Stimulated activated CD8-positive, alpha-beta memory T cell treated with anti-CD3 and anti-CD28 coated beads, Interleukin-7, amount 100 ng/mL, for 24 hours (primary cell): ENCODE measurements at places on chromosomes 16 and 17.

GRCh38 chr16:56879276-56879675, 14.3 kb downstream of the SLC12A3 start:
- DNase-seq = no peak

GRCh38 chr17:75894049-75894733, 2.6 kb downstream of the TRIM65 start:
- DNase-seq = no peak

GRCh38 chr16:13100970-13101369, 199.6 kb downstream of the SHISA9 start:
- no peak for DNase-seq

DNA sequence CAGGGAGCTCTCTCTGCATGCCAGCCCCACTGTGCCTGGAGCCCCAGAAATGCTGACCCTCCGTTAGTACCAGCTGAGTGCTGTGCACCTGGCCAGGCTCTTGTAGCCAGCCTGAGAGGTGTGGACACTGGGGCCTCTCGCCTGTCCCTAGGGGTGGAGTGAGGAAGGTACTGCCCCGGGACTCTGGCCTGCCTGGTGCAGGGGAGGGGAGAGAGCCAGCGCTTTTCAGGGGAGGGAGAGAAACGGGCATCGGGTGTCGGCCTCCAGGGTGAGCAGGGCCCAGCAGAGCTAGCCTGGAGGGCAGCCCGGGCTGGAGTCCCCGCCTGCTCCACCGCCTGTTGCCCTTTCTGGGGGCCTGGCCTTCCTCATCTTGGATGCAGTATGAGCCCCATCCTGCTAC, 13.1 kb downstream of the MAP2K3 start:
- DNase-seq = no peak

- no peak for DNase-seq
Observed at GRCh38 chr17:41505007-41505808, at the start of gene KRT13. Gene KRT13 (minus strand): TSS chr17:41505612. CDS start chr17:41505550, 62 bp downstream.

DNA sequence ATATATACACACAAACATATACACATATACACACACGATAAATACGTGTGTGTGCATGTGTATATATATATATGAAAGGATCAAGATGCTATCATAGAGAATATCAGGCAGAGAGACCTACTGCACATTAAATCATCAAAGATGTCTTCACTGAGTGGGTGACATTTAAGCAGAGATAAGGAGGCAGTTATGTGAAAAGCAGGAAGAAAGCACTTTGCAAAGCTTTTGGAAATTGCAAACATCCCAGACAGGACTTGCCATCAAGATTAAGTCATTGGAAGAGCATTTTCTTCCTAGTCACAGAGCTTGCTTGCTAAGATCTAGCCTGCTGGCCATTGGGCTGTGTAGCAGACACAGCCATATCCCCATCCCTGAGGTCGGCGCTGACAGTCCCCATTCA, 56.4 kb downstream of the VAT1L start:
- DNase-seq = no peak

- no peak for DNase-seq
Observed at GRCh38 chr16:11253995-11254912, 1.8 kb downstream of the SOCS1 start.

DNA sequence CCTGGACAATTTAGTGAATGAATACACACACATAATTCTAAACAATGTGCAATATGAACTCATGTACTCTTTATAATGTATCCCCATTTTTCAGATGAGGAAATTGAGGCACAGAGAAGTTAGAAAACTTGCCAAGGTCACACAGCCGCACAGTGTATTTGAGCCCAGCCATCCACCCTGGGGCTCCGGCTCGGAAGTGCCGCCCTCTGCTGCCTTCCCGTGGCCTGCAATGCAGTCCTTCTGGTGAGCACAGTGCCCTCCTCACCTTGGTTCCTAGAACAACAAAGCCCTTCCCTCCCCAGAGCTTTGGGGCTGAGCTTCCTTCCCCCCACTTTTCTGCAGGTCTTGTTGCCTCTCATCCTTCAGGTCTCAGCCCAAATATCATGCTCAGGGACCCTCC, 63.7 kb downstream of the C16orf78 start:
- no peak for DNase-seq

GRCh38 chr17:33050611-33051140, 59.0 kb downstream of the SPACA3 start:
- no peak for DNase-seq

GRCh38 chr16:60107871-60108270, 1373.8 kb upstream of the GOT2 start:
- DNase-seq = no peak

- DNase-seq = no peak
Observed at GRCh38 chr16:61945511-61945910, 90.7 kb downstream of the CDH8 start.

DNA sequence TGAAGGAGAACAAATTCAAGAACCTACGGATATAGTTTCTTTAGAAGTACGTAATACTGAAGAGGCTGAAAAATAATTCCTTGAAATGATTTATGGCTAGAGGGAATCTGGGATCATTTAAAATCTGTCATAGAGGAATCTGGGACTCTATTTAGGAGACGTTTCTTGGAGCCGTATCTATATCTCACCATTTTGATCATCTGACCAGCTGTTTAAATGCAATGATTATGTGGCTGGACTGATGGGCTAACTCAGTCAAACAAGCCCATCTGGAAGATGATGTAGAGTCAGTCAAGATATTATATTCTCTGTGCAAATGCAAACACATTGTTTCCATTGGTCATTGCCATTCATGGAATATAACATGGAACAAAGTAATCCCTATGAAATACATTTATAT, 467.7 kb upstream of the ZFHX3 start:
- DNase-seq = no peak

DNA sequence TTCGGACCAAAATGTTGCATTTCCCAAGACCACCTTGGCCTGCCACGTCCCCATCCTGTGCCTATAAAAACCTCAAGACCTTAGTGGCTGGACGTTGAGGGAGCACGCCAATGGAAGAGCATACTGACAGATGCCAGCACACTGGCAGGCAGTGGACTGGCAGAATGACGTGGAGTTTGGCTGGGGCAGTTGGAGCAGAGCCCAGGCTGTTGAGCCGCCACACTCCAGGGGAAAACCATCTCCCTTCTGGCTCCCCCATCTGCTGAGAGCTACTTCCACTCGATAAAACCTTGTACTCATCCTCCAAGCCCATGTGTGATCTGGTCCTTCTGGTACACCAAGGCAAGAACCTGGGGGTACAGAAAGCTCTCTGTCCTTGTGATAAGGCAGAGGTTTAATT, 494.1 kb downstream of the CDH11 start:
- DNase-seq = no peak

DNA sequence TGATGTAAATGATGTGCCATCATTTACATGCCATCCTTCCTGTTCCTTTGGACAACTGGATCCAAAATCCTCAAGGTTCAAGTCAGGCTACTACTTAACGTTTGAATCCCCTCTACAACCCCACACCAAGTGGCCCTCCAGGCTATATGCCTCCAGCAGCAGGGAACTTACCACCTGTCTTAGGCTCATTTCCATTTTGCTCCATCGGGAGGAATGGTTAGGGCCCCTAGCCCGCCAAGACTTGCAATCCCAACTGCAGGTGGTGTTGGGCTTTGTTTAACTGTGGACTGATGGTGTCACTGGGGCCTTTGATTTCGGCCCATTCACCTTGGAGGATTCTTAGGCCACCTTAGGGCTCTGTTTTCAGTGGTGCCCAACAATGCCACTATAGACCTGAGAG, 9.7 kb downstream of the HNF1B start:
- DNase-seq = no peak

- no peak for DNase-seq
Observed at GRCh38 chr17:17098551-17099179, 56.4 kb downstream of the MPRIP start.

- no peak for DNase-seq
Observed at GRCh38 chr17:1541367-1541904, 21.2 kb downstream of the PITPNA start.

DNA sequence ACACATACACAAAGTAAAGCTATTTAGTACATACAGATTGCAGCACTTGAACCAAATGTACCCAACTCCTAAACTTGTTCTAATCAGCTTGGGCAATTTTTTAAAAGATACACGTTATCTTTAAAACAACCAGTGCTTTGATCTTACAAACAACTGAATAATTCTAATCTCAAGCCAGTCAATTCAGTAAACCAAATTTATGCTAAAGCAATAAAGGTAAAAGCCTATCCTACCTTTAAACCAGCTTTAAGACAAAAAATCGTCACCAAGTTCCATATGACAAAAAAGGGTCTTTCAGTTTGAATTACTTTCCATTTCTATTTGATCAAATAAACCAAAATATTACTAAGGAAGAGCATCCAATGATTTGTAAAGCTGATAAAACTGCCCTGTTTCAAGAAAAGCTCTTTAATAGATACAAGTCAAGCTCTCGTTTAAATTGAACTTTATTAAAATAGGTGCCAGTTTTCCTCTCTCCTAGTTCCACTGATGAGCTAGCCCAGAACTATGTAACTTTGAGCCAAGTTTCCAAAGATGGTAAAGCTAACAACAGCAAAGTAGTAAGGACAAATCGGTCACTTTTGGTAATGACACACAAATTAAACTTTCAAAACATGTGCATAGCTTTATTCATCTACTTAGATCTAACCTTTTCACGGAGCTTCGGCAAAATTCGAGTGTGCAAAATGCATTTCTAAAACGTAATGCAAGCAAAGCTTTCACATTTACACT, 10.2 kb downstream of the CRYBA1 start:
- DNase-seq = no peak

GRCh38 chr16:2962334-2963073, 1.6 kb upstream of the KREMEN2 start:
- no peak for DNase-seq

GRCh38 chr17:68255731-68256538, 8.1 kb downstream of the AMZ2 start:
- no peak for DNase-seq

DNA sequence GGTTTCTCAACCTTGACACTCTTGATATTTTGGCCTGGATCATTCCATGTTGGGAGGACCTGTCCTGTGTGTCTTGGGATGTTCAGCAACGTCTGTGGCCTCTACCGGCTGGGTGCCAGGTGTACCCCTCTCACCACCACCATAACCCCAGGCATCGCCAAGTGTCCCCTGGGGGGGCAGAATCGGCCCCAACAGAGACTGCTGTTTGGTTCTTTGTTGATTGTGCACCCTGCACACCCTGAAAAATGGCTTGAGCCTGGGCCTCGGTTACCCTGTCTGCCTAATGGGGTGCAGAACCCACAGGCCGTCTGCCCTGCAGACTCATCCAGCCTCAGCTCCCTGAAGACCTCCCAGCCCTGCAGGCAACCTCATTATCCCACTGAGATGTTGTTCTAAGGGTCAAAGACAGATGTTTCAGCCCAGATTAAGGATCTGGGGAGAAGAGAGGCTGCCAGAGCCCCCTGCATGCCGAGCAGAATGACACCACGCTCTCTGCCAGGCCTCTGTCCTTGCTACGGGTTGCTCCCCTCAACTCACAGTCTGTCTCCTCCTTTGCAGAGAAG, 9.2 kb downstream of the CACNG1 start:
- no peak for DNase-seq

GRCh38 chr17:37300683-37301082, 75.1 kb upstream of the C17orf78 start:
- DNase-seq = no peak
